CD14-positive monocyte (primary cell): ENCODE measurements at places on chromosomes 16 and 17. TPM values are rescaled to one million over a fixed set of nuclear protein-coding genes. Genes with fewer than 3 reads are reported as not detected.

GRCh38 chr17:45018848-45019711, 32.4 kb downstream of the DCAKD start:
- H3K27ac ChIP-seq = no peak overlapping the region
- peaks cover 33% of the 10 kb centered on the region for H3K27me3 ChIP-seq
- H3K4me3 ChIP-seq = peak overlapping the region; percentile 10
- DNase-seq = peak; percentile 20
- H3K4me1 ChIP-seq = peaks cover 16% of the 10 kb centered on the region

- peak within 1 kb of the TSS; percentile 36 for H3K4me3 ChIP-seq
- no peaks in the 10 kb centered on the region for H3K36me3 ChIP-seq
- H3K4me1 ChIP-seq = peaks cover 8% of the 10 kb centered on the region
- H3K27me3 ChIP-seq = peaks cover 66% of the 10 kb centered on the region
- no peak for DNase-seq
- no peak within 1 kb of the TSS for H3K27ac ChIP-seq
Measured at GRCh38 chr16:56632156-56632847, at the start of gene MT1M. MT1M (plus strand) TSS chr16:56632659; CDS start chr16:56632732, 73 bp downstream.

ITGB4 gene
- polyA plus RNA-seq = not detected

RPH3AL gene
- polyA plus RNA-seq = 1.5 TPM
